Activated CD8-positive, alpha-beta memory T cell treated with anti-CD3 and anti-CD28 coated beads for 1 hour (primary cell): ENCODE measurements at places on chromosomes 13 and 19.

DNA sequence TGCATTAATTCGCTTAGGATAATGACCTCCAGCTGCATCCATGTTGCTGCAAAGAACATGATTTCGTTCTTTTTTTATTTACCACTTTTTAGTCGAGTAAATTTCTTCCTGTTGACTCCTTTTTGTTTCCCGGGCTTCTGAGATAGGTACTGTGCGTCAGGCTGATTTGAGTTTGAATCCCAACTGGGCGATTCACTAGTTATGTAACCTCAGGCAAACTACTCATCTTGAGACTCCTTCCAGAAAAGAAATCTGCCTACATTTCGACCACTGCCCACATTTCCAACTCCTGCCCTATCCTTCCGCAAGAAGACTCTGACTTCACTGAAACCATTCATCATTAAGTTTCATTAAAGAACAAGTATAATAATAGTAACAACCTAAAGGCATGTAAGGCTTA, 8.2 kb downstream of the SCEL start:
- no peak for DNase-seq

- DNase-seq = no peak
Observed at GRCh38 chr13:35345992-35346391, 130.5 kb downstream of the MAB21L1 start.

DNA sequence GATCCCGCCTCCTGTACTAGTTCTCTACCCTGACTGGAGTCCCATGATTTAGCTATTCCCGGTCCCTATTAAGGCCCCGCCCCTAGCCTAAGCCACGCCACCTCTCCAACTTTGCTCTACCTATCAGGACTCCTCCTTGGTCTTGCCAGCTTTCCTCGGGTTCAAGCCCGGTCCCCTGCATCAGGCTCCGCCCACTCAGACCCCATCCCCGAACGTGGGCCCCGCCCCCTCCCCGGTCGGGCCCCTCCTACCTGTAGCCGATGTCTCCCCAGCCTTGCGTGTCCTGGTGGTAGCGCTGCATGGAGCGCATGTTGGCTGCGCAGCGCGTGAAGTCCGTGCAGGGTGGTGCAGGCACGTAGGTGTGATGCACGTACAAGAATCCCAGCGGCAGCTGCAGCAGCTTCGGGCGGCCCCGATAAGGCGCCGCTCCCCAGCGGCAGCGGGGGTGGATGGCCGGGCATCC, 7.3 kb upstream of the RASAL3 start:
- DNase-seq = no peak

- peak; percentile 92 for DNase-seq
Observed at GRCh38 chr19:35740423-35741202, 1.6 kb downstream of the IGFLR1 start.

DNA sequence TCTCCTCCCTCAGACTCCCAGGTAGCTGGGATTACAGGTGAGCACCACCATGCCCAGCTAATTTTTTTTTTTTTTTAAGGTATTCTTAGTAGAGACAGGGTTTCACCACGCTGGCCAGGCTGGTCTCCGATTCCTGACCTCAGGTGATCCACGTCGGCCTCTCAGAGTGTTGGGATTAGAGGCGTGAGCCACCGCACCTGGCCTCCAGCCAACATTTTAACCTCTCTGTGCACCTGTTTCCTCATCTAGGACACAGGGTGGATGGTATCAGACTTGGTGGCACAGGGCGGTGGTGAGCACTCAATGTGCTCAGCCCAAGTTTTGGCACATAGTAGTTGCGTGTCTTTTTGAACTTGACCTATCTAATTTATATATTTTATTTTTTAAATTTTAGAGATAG, 12.5 kb downstream of the APBA3 start:
- DNase-seq = no peak

- DNase-seq = peak; percentile 55
Observed at GRCh38 chr19:10699650-10700335, 1.4 kb upstream of the QTRT1 start.

DNA sequence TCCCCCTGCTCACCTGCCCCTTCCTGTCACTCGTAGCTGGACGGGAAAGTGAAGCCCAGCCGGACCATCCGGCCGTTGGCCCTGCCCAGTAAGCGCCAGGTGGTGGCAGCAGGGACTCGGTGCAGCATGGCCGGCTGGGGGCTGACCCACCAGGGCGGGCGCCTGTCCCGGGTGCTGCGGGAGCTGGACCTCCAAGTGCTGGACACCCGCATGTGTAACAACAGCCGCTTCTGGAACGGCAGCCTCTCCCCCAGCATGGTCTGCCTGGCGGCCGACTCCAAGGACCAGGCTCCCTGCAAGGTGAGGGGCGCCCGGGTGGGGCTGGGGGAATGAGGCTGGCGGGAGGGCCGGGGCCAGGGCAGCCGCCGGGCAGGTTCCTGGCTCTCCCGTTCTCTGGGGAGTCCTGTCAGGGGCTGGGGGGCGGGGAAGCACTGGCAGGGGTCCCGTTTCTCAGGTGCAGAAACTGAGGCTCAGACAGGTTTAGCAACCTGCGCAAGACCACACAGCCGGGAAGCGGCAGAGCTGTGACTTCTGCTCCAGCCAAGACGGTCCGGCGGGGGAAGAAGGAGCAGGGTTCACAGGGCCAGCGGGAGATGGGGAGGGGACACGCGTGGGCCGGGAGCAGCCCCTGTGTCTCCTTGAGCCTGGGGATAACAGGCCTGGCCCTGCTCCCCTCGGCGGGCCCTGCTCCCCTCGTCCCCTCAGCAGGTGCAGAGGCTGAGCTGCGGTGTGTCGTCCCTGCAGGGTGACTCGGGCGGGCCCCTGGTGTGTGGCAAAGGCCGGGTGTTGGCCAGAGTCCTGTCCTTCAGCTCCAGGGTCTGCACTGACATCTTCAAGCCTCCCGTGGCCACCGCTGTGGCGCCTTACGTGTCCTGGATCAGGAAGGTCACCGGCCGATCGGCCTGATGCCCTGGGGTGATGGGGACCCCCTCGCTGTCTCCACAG, 5.3 kb downstream of the GZMM start:
- no peak for DNase-seq

DNA sequence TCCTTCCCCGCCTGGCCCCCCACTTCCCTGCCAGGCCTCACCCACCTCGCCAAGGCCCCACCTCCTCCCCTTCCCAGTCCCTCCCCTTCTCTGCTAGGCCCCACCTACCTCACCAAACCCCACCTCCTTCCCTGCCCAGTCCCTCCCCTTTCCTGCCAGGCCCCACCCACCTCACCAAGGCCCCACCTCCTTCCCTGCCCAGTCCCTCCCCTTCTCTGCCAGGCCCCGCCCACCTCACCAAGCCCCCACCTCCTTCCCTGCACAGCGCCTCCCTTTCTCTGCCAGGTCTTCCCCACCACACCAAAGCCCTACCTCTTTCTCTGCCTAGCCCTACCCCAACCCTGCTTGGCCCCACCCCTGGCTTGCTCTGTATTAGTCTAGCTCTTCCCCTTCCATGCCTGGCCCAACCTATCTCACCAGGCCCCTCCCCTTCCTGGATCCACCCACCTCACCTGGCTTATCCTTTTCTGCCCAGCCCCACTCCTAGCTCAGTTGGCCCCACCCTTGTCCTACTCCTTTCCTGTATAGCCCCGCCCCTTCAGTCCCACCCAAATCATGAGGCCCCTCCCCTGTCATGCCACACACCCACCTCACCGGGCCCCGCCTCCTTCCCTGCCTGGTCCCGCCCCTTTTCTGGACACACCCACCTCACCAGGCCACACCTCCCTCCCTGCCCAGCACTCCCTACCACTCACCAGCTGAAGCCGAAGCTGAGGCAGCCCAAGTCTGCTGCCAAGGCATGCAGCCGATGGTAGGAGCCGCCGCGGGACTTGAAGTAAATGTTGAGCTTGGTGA, 16.2 kb downstream of the CERS1 start:
- no peak for DNase-seq

- no peak for DNase-seq
Observed at GRCh38 chr13:66036024-66036614, 1194.0 kb downstream of the PCDH9 start.

GRCh38 chr19:10646456-10647159, 7.5 kb upstream of the ILF3 start:
- DNase-seq = no peak

DNA sequence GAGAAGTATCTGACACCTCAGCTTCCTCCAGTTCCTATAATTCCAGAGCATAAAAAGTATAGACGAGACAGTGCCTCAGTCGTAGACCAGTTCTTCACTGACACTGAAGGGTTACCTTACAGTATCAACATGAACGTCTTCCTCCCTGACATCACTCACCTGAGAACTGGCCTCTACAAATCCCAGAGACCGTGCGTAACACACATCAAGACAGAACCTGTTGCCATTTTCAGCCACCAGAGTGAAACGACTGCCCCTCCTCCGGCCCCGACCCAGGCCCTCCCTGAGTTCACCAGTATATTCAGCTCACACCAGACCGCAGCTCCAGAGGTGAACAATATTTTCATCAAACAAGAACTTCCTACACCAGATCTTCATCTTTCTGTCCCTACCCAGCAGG, 3.1 kb downstream of the KLF5 start:
- no peak for DNase-seq
